ENCODE measurements at places on chromosomes 6 and 20.

DNA sequence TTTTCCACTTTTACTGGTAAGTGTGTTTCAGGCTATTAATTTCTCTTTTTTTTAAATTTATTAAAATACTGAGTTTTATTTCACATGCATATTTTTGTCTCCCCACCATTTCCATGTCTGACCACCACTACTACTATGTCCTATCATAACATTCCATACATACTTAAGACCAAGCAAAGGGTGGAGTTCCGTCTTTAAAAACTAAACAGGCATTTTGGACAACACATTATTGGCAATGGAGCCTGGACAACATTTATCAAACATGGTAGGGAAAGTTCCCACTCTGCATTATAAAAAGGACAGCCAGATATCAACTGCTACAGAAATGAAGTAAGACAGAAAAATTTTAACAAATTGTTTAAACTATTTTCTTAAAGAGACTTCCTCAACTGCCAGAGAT is 91.9 kb downstream of the LMBRD1 start:
- DNase-seq = no peak

DNA sequence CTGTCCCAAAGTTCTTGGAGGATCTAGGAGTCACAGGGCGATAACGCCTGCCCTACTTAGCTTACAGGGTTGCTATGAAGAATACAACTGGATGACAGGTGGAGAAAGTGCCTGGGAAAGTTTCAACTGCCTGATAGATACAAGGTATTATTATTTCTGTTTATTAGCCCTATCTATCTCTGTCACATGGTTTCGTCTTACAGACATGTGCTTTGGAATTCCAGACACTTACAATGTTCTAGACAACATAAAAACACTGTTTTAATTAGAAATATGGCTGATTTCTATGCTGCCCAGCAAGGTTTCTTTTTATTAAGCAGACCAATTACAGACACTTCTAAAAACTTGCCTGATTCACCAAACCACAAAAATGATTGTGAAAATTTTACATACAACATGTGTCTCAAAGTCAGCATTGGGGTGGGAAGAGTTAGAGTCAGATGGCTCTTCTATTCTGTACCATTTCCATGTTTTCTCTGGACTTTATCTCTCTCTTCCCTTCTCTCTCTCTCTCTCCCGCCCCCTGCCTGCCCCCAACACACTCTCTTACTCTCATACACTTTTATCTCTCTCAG is 50.0 kb downstream of the GJA10 start:
- DNase-seq = no peak

GRCh38 chr6:21188505-21189223 is 404.9 kb upstream of the SOX4 start:
- DNase-seq = no peak

GRCh38 chr20:62631336-62632308 is 10.7 kb upstream of the SLCO4A1 start:
- DNase-seq = no peak

DNA sequence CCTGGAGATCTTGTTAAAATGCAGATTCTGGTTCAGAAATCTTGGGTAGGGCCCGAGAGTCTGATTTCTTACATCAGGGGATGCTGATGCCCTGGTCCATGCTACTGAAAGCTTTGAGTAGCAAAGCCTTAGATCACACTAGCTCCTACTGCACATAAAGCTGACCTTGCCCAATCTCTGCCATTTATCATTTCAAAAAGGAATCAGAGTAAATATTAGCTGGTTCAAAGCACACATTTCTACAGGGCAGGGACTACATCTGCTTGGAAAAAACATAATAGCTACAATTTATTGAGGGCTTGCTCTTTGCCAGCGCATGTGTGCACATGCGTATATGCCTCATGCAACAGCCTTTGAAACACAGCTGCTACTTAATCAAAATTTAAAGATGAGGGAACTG is 440.4 kb upstream of the ARID1B start:
- DNase-seq = no peak

Measured in anterior cingulate cortex (tissue), 58 donors.